ENCODE measurements at places on chromosomes 1 and 21. TPM values are rescaled to one million over a fixed set of nuclear protein-coding genes. Genes with fewer than 3 reads are reported as not detected.

GRCh38 chr1:101079341-101079740, 53.8 kb upstream of the DPH5 start:
- DNase-seq: no peak

GRCh38 chr1:203263496-203263895, 34.0 kb upstream of the CHIT1 start:
- DNase-seq: no peak

GRCh38 chr21:23887725-23888306, 1719.5 kb downstream of the MRPL39 start:
- DNase-seq: no peak

The LCE2A gene
- total RNA-seq: not detected

The TMED5 gene
- 50.0 TPM for total RNA-seq

- no peak for DNase-seq
These were observed 10.0 kb downstream of the ADAMTS1 start for GRCh38 chr21:26835027-26835713.

GRCh38 chr1:165570078-165570477, 26.3 kb downstream of the LRRC52 start:
- no peak for DNase-seq

DNA sequence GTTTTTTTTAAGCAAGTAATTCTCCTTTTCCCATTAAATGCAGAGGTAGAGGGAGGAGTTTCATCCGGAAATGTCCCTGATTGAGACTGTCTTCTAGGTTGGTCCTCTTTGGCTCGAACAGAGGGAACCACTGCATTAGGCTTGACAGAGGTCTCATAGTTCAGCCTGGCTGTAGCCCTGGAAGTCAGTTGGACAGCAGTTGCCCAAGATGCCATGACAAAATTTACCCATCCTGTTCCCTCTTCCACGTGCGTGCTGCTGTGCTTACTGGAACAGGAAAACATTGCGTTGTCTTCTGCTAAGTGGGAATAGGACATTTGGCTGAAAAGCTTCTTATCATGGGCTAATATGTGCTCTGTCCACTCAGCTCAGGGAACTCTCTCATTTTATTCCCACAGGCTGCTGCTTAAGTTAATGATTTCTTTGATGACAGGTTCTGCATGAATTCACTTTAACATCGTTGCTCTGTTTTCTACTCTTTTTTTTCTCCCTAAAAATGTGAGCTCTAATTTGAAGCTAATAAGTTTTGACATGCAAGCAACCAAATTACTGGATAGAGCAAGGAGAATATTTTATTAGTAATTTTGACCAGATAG, 18.0 kb downstream of the KCNK1 start:
- DNase-seq: no peak

GRCh38 chr1:156510709-156511108, 10.1 kb upstream of the MEF2D start:
- DNase-seq: no peak

DNA sequence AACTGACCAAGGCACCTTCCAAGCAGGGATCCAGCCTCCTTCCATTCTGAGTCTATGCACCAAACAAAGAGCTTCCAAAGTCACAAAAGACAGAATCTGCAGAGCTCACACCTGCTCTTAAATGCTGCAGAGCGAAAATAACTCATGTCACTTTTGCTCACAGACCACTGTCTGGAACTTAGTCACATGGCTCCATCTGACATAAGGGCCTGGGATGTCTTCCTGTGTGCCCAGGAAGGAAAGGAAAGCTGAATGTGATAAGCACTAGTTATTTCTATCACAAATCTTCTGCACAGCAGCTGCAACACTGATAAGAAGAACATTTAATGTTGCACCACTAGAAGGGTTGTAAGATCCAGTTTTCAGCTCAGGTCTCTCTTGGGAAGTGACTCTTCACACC, 39.5 kb upstream of the SGIP1 start:
- no peak for DNase-seq

- DNase-seq: no peak
These were observed 4.6 kb downstream of the FDPS start for GRCh38 chr1:155313261-155313660.

- no peak for DNase-seq
These were observed 919 bp downstream of the CTSS start for GRCh38 chr1:150764617-150765101.
